AG08396 (cell line): ENCODE measurements at places on chromosomes 5 and 9.

DNA sequence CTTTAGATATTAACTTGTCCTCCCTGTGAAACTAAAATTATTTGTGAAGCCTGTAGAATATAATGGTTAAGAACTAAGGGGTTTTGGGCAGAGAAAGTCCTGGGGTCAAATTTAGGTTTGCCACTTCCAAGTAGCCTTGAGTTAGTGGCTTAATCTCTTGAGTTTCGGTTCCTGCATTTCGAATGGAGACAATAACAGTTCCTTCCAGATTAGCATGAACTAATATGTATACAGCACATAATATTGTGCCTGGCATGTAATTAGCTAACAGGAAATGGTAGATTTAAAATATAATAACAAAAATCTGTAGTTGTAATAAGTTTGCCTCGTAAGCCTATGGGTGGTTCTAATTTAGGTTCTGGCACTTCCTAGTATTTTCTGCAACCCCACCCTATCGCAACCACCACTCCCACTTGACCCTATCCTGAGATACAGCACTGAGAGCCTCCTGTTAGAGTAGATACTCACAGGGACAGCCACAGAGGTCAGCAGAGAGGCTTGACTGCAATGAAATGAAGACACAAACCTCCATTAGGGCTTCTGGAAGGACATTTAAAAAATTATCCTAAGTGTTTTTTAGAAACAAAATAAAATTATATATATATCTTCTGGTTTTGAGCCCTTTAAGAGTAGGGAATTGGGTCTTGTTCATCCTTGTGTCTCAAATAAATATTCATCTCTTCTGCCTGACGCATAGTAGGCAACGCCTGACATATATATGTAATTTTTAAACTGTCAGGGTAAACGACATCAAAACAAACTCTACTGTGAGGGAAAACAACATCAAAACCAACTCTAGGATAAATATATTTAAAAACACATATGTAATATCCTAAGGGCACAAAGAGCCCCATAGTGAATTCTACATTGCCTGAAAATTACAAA lies 8.5 kb downstream of the SPINK9 start:
- no peak for DNase-seq

DNA sequence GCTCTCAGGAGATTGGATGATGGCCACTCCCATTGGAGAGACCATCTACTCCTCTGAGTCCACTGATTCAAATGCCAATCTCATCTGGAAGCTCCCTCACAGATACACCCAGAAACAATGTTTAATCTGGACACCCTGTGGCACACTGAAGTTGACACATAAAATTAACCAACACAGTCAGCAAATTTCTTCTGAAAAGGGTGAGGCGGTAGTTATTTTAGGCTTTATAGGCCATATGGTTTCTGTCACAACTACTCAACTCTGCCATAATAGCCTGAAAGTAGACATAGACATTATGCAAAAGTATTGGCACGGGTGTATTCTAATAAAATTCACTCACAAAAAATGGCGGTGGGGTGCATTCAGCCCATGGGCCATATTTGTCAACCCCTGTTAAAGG lies 244.5 kb upstream of the VLDLR start:
- DNase-seq = no peak

DNA sequence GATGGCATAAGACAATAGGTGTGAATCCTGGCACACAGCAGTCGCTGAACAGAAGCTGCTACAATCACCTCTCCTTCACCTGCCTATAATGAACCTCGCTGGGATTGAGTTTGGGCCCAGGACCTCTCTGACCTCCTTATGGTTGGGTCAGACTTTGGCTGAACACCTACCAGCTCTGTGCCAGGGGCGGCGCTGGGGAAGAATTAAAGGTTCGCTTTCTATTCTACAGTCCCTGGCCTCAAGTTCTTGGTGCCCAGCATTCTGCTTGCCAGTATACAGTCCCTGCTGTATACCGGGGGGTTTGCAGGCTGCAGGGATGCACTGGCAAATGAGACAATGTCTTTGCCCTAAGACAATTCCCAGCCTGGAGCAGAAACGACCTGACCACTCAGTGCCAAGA lies 895 bp upstream of the STRBP start:
- DNase-seq = no peak

- no peak for DNase-seq
Measured at GRCh38 chr5:10892147-10892910, 131.3 kb upstream of the DAP start.

GRCh38 chr5:145931718-145932117 lies 4.7 kb upstream of the SH3RF2 start:
- no peak for DNase-seq

DNA sequence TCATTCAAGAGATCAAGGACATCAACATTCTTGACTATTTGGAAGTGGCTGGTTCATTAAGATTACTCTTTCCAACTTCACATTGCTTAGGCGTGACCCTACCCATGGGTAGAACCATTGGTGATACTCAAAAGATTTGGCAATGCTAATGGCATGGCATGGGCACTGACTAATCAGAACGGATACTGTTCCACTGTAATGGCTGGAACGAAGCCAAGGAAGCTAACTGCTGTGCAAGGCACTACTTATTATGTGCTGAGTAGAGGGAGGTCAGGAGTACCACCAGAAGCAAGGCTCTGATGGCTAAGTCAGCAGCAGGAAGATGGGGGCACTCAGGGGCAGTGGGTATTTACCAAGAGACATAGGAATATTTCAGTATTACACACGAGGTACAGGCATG lies 31.9 kb downstream of the GNA14 start:
- no peak for DNase-seq

DNA sequence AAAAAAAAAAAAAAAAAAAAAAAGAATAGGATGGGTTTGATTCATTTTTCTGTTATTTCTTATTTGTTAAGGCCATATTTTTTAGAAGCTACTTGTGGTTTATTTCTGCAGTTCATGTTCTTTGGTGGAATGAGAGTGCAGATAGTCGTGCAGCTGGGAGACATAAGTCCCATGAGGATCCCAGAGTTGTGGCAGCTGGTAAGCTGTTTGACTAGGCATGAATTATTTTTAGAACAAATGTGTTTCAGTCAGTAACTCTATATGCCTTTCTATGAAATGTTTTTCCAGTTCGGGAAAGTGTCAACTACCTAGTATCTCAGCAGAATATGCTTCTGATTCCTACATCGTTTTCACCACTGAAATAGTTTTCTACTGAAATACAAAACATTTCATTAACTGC lies 5.0 kb upstream of the NIPSNAP3B start:
- no peak for DNase-seq

DNA sequence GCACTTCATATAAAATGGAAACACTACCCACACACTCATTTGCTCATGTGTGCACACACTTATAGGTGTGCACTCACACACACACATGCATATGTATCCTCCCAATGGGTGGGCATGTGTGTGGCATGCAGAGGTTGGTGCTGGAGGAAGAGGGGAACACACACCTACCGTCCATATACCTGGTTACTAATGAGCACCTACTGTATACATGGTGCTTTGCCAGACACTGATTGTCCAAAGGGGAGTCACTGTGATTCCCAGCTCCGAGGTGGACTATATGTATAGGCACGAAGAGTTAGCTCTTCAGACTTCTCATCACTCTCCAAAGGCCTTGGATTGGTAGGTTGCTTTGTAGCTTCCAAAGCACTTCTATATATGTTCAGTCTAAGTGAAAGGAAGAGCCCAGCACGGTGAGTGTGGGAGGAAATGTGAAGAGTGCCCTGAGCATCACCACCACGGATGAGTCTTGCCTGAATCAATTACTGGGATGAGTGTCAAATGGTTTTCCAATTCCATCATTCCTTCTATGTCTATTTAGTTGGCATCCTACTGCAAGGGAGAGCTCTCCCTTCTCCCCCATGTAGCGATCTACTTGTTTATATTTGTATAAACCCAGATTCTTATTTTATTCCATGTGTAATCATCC lies 12.6 kb upstream of the ERGIC1 start:
- DNase-seq = no peak

DNA sequence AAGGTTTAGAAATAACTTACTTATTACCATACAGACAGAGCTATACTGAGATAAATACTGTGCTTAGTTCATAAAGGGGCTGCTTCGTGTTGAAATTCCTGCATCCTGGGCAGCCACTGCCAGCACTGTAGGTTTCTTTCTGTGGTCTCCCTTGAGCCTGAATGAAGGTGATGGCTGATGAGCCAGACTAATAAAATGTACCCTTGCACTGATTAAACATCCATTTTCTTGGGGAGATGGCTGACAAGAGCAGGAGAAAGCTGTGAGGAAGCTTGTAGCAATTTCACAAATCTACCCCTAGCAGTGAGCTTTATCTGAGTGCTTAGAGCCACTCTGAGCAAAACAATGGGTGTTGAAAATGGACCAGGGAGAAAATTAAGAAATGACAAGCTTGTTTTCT lies 23.3 kb upstream of the ZSWIM6 start:
- no peak for DNase-seq

- no peak for DNase-seq
Measured at GRCh38 chr5:133523013-133523658, 89.2 kb downstream of the FSTL4 start.

DNA sequence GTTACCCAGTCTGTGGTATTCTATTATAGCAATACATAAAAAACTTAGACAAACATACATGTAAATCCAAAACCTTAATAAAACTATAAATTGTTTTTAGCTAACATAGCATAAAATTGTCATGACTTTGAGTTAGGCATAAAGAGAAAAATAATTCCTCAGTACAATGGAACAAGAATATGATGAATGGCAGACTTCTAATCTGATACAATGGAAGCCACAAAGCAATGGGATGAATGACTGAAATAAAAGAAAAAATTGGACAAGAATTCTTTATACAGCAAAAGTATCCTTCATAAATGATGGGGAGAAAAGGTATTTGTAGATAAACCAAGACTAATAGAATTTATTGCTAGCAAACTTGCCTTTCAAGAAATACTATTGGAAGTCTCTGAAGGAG lies 524.2 kb downstream of the GABRG2 start:
- no peak for DNase-seq

GRCh38 chr9:19925674-19926503 lies 137.1 kb upstream of the SLC24A2 start:
- DNase-seq = peak; percentile 83

GRCh38 chr9:122314165-122314564 lies 49.5 kb downstream of the MRRF start:
- no peak for DNase-seq

GRCh38 chr5:137438932-137439331 lies 60.2 kb downstream of the SPOCK1 start:
- no peak for DNase-seq

- no peak for DNase-seq
Measured at GRCh38 chr5:21195145-21195544, 1207.1 kb upstream of the CDH18 start.

GRCh38 chr9:93022066-93022465 lies 36.4 kb upstream of the SUSD3 start:
- no peak for DNase-seq

DNA sequence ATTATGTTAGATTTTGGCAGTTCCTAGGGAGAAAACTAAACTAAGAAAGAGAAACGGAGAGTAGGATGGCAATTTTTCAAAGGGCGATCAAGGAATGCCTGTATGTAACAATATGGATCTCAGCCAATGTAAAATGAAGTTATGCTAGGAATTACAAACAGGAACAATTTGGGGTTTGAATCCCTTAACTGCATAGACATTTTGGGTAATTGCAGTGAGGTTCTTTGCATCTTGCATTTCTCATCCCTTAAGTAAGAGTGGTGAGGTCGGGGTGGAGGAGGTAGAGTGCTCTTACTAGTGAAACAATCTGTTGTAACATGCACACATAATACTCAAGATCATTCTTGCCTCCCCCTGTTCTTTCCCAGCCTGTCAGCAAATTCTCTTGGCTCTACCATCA lies 137.6 kb downstream of the NPR3 start:
- no peak for DNase-seq

DNA sequence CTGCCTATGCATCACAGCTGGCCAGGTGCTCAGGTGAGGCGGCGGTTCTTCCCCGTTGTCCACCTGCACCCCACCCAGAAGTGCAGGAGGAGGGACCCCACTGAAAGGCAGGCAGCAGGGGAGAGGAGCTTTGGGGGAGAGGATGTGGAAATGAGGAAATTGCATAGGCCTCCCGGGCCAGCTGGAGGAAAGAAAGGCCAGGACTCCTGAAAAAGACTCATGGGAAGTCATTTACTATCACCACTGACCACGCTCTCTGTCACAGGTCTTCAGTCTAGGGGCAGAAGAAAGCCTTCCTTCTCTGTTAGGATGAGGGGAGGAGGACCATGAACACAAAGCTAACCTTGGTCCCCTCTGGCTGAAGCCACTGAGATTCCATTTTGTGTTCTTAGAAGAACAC lies 28.1 kb downstream of the KCNMB1 start:
- DNase-seq = no peak

GRCh38 chr9:105168870-105169319 lies 75.6 kb upstream of the SLC44A1 start:
- no peak for DNase-seq

DNA sequence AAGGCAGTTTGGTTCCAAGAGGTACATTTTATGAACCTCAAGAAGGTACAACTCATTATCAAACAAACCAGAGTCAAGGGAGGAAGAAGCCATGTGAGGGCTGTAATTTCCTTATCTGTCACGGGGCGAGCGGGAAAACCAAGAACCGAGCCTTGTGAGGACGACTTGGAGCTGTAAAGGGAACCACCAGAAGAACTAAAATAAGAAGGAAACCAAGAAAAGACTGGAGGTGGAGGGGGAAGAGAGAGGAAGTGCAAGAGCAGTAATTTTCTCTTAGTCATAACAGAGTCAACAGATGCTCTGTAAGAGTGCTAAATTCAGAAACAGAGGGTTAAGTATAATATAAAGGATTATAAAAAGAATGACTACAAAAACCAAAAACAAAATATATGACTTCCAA lies 127.1 kb downstream of the DIRAS2 start:
- no peak for DNase-seq

DNA sequence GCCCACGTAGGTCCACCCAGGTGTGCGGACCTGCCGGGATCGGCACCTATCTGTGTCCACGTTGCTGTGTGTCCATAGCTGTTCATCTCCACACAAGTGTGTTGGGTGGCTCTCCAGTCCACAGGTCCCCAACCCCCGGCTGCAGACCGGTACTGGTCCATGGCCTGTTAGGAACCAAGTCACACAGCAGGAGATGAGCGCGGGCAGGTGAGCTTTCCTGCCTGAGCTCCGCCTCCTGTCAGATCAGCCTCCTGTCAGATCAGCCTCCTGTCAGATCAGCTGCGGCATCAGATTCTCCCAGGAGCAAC lies 18.9 kb downstream of the LAMC3 start:
- no peak for DNase-seq

DNA sequence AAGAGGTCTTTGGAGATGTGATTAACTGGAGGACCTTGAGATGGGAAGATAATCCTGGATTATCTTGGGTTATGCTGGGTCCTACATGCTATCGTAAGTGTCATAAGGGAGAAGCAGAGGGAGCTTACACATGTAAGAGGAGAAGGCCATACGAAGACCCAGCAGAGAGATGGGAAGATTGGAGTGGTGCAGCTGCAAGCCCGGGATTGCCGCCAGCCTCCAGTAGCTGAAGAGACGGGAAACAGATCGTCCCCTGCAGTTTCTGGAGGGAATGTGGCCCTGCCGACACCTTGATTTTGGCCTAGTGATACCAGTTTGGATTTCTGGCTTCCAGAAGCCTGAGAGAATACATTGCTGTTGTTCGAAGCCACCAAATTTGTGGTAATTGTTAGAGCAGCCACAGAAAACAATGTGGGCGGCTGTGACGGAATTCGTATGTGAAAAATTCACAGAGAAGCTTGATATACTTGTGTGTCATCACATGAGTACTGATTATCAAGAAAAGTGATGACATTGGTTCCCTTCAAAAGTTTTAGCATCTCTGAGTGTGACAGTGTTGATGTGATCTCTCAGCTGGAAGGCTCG lies 86.9 kb downstream of the CYFIP2 start:
- no peak for DNase-seq

- DNase-seq = no peak
Measured at GRCh38 chr5:32542216-32543059, 42.9 kb upstream of the SUB1 start.
